ENCODE measurements at places on chromosomes 5 and 9.
A peak's percentile ranks its signal among the peaks of the same experiment; 100 is the strongest.

DNA sequence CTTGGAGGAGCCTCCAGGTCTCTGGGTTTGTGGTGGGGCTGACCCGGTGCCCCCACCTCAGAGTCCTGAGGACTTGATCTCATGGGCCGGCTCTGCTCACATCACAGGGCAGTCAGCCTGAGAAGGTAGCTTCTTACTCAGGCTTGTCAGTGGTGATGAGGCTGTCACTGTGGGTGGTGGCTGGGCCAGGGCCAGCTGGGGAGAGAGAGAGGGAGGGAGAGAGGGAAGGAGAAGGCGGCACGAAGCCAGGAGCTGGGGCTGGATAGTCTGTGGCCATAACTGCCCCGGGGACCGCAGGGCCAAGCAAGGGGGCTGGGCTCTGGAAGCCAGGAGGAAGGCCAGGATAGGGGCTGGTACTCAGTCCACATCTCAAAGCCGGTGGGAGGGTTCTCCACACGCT is 6.5 kb downstream of the NTNG2 start:
- no peak for DNase-seq

- no peak for DNase-seq
These were observed 74.5 kb upstream of the SPINK5 start for GRCh38 chr5:147989239-147989638.

GRCh38 chr5:134258896-134259295 is 33.0 kb upstream of the PPP2CA start:
- no peak for DNase-seq

- DNase-seq, result no peak
These were observed 1.2 kb downstream of the TENT4A start for GRCh38 chr5:6714226-6715041.

GRCh38 chr5:132050661-132051552 is 9.5 kb upstream of the IL3 start:
- DNase-seq, result peak; percentile 54

Data from natural killer cell treated with Interleukin-12 subunit alpha and Interleukin-12 subunit beta and Interleukin-15 and Interleukin-18, amount 100 ng/mL, for 72 hours (primary cell).